ENCODE measurements at places on chromosomes 16 and 17.

DNA sequence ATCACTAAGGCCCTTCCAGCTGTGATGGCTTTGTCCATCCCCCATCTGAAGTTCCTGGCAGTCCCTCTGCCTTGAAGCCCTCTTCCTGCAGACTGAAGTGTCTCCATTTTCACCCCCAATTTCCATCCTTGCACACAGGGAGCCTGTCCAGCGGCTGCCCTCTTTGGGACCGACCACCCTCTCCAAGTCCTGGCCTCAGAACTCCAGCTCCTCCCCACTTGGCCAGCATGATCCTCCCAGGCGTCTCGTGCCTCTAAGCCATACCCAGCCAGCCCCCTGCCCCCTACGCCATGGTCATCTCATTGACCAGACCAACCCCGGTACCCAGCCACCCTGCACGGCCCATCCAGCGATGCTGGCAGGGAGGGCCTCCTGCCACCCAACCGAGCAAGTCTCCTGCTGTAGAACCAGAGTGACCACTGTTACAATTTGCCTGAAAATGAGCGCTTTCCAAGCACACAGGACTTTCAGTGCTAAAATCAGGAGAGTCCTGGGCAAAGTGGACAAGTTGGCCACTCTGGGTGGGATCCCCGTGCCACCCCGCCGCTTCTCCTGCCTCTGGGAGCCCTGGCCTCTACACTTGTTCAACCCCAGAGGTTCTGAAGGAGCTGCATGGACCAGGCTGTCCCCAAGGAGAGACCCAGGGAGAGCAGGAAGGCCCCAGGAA is 362.0 kb downstream of the SEC14L1 start:
- no peak for DNase-seq

DNA sequence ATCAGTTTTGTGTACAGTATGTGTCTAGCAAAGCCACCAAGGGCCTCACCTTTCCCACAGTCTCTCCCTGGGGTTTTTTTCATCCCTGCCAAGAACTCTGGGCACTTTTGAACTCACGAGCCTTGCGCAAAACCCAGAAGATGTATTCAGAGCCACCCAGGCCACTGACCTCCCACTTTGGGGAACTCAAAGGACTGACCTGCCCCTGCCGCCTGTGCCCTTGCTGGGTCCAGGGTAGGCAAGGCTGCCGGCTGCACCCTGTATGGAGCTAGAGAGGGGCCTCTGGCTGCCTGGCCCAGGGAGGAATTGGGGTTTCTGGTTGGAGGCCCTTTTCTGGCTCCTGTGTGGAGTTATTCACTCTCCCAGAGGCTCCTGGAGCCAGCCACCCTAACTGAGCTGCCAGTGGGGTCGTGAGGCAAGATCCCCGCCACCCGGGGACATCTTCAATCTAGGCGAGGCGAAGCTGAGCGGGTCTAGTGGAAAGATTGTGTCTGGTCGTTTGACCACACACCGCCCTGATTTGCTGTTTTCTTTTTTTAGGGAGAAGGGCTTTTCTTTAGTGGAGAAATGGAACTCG is 1.9 kb downstream of the CDK5R1 start:
- DNase-seq = no peak

DNA sequence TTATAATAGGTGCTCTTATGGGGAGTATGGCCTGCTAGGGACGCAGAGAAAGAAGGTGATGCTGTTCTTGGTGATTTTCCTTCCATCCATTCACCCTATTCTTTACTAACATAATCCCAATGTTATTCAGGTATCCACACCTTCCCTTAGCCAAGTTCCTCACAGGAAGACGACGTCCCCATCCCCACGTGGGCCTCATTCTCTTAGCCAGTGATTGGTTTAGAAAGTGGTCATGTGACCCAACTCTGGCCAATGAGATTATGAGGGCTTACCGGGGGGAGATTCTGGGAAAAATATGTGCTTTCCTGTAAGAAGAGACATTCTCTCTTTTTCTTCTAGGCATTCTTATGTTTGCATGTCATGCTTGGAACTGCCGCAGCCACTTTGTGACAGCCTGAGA is 474.7 kb downstream of the HAPSTR1 start:
- DNase-seq = no peak

DNA sequence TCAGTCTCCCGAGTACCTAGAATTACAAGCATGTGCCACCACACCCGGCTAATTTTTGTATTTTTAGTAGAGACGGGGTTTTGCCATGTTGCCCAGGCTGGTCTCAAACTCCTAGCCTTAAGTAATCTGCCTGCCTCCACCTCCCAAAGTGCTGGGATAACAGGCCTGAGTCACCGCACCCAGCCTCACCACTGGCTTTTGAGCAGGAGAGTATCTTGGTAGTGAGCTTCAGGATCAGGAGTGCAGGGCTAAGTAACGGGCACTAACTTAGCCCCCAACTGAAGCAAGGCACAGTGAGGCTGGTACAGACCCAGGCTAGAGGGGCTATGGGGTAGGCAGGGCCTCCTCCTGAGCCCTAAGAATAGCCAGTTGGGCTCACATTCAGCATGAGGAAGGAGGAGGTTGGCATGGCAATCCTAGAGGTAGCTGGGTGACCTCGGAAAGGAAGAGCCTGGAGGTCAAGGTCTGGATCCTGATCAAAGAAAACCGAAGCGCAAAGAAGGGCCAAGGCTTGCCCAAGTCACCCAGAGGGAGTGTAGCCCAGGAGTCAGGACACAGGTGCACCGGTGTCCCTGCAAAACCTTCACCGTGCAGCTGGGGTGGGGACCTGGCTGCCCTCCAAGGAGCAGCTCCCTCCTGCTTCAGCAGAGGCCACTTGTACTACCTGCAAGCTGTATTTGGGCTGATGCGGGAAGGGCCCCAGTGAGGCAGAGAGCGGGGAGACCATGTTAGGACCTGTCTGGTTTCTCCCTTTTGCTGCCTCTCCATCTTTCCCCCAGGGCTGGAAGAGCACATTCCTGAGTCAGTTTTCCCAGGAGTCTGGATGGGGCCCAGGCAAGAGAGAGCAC is 1.3 kb upstream of the ADGRG5 start:
- DNase-seq = no peak

DNA sequence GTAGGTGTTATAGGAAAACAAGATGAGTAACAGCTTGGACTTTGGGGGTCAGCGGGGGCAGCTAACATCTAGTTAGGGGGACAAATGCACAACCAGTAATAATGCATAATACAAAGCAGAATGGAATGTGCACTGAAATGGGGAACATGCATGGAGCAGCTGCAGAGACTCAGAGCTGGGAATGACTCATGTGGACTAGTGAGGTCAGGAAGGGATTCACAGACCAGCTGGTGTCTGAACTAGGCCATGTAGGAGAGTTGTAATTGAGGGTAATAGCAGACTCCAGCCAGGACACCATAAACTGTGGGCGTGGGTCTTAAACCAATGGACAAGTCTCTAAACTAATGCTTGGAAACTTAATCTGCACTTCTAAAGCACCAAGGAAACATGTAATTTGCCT is 176.8 kb upstream of the ASIC2 start:
- DNase-seq = no peak

GRCh38 chr16:67933805-67934204 is 2.1 kb upstream of the CTRL start:
- DNase-seq = no peak

GRCh38 chr16:75244844-75245758 is 6.3 kb downstream of the BCAR1 start:
- no peak for DNase-seq

- no peak for DNase-seq
Measured at GRCh38 chr17:6472517-6472916, 28.3 kb downstream of the PIMREG start.

- DNase-seq = no peak
Measured at GRCh38 chr16:83830769-83831455, 23.1 kb downstream of the HSBP1 start.

GRCh38 chr17:38565853-38566665 is 39.7 kb downstream of the SRCIN1 start:
- DNase-seq = no peak

Data from stimulated activated CD8-positive, alpha-beta memory T cell treated with anti-CD3 and anti-CD28 coated beads, Interleukin-4, amount 100 ng/mL, for 4 hours (primary cell).